Esophagus squamous epithelium (tissue), 5 donors: ENCODE measurements at places on chromosomes 7 and 10. TPM values are rescaled to one million over a fixed set of nuclear protein-coding genes. Genes with fewer than 3 reads are reported as not detected.

DNA sequence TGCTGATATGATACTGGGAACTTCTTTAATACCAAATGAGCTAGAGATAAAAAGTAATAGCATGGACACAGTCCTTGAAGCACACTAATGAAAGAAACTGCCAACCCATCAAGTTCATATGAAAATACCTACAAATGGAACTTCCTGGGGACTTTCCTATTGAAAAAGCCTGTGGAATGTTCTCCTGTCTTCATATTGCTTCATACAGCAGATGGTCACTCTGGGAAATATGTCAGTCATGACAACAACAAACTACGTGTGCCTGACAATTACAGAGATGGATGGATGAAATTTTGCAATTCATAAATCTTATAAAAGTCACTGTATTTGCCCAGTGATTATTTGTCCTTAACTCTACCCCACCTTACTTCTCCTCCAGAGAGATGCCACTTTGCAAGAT, 106.6 kb upstream of the COL1A2 start:
- no peak for DNase-seq
- no peak overlapping the region for H3K4me3 ChIP-seq
- no peaks in the 10 kb centered on the region for H3K36me3 ChIP-seq
- no peaks in the 10 kb centered on the region for H3K27me3 ChIP-seq
- H3K4me1 ChIP-seq = no peaks in the 10 kb centered on the region

DNA sequence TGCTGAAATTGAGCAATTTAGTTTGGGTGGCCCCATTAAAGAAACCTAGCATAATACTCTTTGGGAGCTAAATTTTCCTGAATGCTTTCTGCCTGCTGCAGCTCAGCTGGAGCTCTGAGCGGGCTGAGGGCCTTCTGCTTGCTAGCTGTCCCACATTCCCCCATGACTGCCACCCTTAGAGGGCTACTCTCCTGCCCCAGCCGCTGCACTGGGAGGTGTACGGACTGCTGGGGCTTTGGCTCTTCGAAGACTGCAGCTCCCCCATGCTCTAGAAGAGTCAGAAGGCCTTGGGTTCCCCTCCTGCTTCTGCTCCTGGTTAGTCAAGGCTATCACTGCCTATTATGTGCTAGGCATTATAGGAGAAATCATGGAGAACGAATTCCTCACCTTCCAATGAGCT, 31.5 kb downstream of the BLVRA start:
- no peaks in the 10 kb centered on the region for H3K4me1 ChIP-seq
- no peak for DNase-seq
- no peak overlapping the region for H3K27ac ChIP-seq

ZPBP gene
- total RNA-seq = not detected

IL6 gene
- 0.95 TPM for total RNA-seq

DNA sequence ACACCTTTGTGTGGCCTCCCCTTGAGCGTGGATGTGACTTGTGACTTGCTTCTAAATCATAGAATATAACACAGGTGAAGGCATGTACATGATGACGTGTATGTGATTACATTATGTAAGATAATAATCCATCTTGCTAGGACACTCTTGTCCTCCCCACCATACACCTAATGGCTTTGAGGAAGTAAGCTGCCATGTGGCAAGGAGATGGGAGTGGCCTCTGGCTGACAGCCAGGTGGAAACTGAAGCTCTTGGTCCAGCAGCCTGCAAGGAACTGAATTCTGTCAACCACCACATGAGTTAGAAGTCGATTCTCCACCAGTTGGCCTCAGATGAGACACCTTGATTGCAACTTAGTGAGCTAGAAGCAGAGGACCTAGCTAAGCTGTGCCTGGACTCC, 67.4 kb upstream of the ELN start:
- no peaks in the 10 kb centered on the region for H3K27me3 ChIP-seq
- H3K4me3 ChIP-seq = no peak overlapping the region
- no peaks in the 10 kb centered on the region for H3K4me1 ChIP-seq
- H3K36me3 ChIP-seq = no peaks in the 10 kb centered on the region
- no peak overlapping the region for H3K27ac ChIP-seq

FAM25C gene
- total RNA-seq = not detected

SPDYE11 gene
- total RNA-seq = not detected

GRCh38 chr10:18583575-18584270, 67.7 kb downstream of the NSUN6 start:
- H3K27me3 ChIP-seq = no peaks in the 10 kb centered on the region
- H3K4me3 ChIP-seq = no peak overlapping the region
- DNase-seq = no peak
- no peaks in the 10 kb centered on the region for H3K4me1 ChIP-seq
- H3K27ac ChIP-seq = no peak overlapping the region

DNA sequence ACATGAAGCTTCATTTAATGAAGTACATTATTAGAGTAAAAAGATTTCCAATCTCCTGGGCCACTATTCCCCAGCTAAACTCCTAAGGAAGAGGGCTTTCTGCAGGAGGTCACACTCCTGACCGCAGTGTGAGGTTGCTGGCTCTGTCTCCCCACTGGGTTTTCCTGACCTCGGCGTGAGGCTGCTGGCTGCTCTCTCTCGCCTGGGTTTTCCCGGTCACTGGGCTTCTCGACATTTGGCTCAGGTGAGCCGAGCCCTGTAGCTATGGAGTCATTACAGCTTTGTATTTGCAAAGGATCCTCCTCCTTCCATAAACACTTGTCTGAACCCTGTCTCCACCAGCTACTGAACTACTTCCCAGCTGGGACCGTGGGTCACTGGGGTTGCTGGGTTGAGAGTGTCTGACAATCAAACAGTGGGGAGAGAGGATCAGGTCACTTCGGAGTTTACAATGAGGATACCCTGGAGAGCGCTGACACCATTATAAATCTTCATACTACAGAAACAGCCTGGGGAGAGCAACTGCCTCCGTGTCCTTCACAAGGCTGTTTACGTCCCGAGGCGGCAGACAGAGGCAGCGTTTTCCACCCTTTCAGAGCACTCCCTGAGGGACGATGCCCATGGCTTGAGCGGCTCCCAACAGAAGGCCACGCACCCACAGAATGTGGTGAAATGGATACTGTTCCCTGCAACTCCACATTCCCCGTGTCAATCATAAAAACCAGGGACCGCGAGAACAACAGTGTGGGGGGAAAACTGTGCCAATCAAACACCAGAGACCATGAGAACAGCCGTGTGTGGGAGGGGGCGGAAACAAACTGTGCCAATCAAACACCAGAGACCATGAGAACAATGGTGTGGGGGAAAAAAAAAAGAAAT, 226.2 kb downstream of the ZMYND11 start:
- peaks cover 11% of the 10 kb centered on the region for H3K36me3 ChIP-seq
- DNase-seq = no peak
- H3K27ac ChIP-seq = no peak overlapping the region
- no peak overlapping the region for H3K4me3 ChIP-seq
- no peaks in the 10 kb centered on the region for H3K27me3 ChIP-seq

PON3 gene
- total RNA-seq = 0.40 TPM

CHAT gene
- total RNA-seq = not detected

MYL7 gene
- not detected for total RNA-seq
